Tongue (tissue), 3 donors: ENCODE measurements at places on chromosomes 7 and 10. TPM values are rescaled to one million over a fixed set of nuclear protein-coding genes. Genes with fewer than 3 reads are reported as not detected.

The GPC2 gene
- total RNA-seq = 5.7 TPM

The ZNF92 gene
- total RNA-seq = 10.8 TPM

The MYL7 gene
- total RNA-seq = not detected

The TWIST1 gene
- total RNA-seq = 16.4 TPM

The RNF32 gene
- total RNA-seq = 0.92 TPM
